ENCODE measurements at places on chromosomes 7 and 10.

DNA sequence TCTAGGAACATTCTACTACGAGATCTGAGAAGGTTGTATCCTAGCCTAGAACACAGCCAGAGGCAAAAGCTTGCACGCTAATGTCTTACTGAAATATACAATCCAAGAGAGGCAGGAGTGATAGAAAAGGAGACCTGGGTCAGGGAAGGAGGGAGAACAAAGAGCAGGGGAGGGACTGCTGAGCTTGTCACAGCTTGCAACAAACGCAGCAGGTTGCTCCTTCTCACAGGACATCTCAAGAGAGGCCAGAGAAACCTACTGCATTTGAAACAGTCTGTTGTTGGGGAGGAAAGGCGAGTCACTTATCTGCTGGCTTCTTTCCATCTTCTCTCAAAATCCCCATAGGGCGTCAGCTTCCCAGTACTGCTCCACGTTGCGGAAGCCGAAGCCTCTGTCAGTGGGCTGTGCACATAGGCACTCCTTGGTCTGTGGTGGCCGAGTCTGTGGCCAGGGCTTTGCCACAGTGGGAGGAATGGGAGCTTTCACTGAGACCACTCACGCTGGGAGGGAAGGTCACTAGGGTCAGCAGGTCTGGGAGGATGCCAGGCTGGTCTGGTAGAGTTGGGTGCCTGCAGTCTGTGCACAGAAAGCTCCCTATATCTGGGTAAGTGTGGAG, 25.8 kb upstream of the GPNMB start:
- no peak for DNase-seq

GRCh38 chr10:88386204-88386788, 196.8 kb downstream of the RNLS start:
- DNase-seq: no peak

DNA sequence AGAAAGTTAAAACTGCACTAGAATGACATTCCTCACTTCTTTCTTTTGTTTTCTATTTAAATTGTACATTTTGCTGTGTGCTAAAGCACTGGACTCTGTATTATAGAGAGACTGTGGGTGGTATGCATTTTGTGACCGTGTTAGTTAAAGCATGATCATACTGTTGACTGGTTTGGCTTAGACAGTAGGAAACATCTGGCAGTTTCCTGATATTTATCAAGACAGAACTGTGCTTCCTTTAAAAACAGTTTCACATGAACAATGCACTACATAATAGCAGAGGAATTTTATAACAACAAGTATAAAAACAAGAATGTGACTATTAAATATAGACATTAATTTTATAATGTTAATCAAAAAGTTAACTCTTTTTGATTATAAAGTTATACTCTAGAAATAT, 23.1 kb downstream of the GNG11 start:
- no peak for DNase-seq

DNA sequence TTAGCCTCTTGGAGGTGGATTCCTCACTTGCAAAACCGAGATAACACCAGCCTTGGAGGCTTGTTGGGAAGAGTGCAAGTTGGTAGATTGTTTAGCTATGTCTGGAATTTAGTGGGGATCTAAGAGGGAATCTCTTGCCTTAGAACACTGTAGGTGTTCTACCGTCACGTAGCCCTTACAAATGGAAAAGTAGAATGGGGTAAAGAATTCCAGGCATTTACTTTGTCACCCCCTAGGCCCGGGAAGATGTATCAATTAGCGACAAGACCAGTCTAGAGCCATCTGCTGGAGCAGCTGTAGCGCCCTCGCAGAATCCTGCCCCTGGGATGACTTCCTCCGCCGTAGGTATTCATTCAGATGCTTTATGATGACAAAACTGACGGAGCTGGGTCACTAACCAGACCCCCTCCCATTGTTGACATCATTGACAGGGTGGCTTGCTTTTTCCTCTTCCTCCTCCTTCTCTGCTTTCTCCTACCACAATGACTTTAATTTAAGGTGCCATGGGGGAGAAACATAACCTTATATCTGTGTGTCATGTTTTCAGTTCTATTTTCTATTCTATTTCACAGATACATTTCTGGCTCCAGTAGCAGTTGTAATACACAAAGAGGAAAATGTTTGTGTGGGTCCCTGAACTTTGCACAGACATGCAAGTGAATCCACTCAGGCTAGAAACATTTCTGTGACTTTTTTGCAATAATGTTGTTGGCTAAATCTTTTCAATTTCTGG, 262.6 kb upstream of the LYZL1 start:
- DNase-seq: no peak

- DNase-seq: no peak
Observed at GRCh38 chr10:104589871-104590270, 51.2 kb upstream of the SORCS3 start.

GRCh38 chr10:63423494-63423893, 42.3 kb downstream of the JMJD1C start:
- DNase-seq: no peak
